ENCODE measurements at places on chromosomes 1 and 21.

DNA sequence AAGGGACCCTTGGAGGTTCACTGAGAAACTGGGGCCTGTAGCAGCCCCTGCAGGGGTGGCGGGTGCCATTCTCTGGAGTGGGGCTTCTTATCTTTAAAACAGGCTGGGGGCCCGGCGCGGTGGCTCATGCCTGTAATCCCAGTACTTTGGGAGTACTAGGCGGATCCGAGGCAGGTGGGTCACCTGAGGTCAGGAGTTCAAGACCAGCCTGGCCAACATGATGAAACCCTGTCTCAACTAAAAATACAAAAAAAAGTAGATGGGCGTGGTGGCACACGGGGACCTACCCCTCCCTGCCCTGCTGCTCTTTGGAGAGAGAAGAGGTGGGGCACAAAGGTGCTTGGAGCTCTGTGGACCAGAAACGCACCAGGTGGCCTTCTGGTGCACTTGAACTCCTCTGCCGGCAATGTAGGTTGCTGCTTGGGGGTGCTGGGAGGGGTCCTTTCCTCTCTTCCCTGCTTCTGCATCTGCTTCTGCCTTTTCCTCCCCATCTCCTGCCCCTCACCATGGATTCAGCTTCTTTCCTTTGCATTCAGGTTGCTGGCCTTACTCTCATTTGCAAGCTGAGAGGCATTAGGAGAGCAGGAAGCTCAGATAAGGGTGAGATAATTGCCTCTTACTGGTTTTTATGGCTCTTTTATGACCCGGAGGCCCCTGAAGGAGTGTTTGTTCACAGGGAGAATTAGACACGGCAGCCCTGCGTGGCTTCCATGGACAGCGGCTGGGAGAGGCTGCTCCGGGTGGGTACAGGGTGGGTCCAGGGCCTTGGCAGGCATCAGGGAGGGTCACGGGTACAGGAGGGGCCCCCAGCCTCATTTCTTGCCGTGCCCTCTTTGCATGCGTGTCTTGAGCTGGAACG is 57.4 kb downstream of the ARHGEF10L start:
- DNase-seq: no peak

DNA sequence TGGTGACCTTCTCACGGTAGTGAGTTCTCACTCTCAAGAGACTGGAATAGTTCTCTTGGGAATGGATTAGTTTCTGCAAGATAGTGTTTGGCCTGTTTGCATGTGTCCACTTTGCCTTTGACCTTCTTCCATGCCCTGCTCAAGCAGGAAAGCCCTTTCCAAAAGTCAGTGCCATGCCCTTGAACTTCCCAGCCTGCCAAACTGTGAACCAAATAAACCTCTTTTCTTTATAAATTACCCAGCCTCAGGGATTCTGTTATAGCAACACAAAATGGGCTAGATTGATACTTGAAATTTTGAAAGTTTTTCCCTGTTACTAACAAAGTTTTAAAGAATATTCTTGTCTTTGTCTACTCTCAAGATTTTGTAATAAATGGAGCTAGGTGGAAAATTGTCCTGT is 139.6 kb downstream of the SLC35F3 start:
- no peak for DNase-seq

DNA sequence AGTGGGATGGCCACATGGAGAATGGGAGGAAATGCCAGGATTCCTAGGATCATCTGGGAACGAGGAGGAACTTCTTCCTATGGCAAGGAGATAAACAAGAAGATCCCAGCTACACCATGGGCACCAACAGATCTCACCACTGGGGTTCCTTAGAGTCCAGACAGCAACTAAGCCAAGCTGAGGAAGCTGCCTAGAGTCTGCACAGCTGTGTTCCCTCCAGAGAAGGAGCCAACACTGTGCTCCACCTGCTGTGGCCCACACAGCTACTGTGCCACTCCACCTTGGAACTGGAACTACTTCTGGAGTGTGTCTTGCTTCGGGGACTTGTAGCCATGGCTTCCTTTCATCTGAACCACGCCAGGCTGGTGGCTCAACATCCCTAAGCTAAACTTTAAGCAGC is 6.0 kb downstream of the IFNAR1 start:
- no peak for DNase-seq

- no peak for DNase-seq
Observed at GRCh38 chr1:228139406-228139930, 611 bp upstream of the GUK1 start.

DNA sequence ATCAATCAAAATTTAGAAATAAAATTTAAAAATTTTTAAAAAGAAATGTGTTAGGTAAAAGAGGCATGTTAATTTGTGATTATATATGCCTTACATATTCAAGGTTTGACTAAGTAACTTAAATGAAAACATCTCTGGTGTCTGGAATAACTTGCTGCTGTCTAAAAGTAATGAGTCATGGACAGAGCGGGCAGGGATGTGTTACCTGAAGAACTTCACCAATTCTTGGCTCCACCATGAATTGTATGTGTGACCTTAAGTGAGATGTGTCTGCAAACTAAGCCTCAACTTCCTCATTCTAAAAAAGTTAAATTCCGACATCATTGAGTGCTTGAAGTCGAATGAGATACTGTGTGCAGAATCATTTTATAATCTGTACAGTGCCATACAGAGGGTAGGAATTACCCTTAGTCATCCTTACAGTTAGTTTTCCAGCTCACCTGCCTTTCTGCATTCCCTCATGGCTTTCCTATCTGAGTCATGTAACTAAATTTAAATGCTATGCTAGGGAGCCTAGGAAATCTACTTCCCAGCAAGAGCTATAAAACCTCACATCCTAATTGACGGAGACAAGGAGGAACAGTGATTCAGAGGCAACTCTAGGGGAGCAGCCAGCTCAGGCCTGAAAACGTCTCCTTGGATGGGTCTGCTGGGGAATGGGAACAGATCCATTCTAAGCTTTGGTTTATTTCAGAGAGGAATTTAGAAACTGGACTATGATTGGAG is 100.7 kb upstream of the TSPAN2 start:
- no peak for DNase-seq

DNA sequence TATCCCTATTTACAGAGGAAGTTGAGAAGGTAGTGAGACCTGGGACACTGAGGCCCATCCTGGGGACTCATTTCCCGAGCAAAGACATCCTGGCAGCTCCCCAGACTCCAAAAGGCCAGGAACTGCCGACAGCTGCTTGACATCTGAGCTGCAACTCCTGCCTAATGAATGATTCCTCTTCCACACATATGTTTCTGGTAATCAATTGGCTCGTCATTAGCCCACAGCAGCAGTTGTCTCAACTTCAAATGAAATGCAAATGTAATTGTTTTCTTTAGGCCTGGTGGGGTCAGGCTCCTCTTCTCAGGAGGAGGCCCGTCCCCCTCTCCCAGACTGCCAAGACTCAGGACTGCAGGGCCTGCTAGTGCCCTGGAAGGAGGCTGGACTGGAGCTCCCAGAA is 61.8 kb upstream of the DISP3 start:
- DNase-seq: no peak

- no peak for DNase-seq
Observed at GRCh38 chr1:45097079-45097478, 85.0 kb downstream of the UROD start.

DNA sequence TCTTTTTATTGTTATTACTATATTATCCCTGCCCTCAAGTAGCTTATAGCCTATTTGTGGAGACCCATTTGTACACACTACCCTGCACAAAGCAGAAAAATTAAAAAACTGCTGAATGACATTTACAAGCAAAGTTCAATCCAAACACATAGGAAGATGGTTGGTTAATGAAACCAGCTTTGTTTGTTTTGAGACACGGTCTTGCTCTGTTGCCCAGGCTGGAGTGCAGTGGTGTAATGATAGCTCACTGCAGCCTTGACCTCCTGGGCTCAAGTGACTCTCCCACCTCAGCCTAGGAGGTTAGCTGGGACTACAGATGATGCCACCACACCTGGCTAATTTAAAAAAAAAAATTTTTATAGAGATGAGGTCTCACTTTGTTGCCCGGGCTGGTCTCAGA is 31.6 kb downstream of the TGFB2 start:
- no peak for DNase-seq

DNA sequence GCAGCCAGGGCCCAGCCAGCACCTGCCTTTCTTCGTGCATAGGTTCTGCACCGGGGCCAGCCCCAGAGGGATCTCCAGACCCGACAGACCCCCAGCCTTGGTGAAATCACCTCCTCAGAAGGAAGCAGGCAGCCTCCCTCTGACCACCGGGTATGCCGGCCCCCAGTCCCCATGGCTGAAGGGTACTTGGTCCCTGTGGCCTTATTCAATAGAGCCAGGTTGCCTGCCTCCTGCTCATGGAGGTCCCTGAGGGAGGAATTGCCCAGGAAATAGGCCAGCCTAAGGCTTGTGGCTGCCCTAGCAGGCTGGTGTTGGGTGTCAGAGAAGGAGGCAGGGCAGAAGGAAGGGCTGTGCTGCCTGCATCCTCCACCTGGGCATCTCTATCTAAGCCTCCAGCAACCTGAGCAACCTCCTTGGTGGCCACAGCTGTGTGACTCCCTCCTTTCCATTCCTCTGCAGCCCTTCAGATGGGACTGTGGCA is 338.2 kb upstream of the VAMP3 start:
- DNase-seq: no peak

DNA sequence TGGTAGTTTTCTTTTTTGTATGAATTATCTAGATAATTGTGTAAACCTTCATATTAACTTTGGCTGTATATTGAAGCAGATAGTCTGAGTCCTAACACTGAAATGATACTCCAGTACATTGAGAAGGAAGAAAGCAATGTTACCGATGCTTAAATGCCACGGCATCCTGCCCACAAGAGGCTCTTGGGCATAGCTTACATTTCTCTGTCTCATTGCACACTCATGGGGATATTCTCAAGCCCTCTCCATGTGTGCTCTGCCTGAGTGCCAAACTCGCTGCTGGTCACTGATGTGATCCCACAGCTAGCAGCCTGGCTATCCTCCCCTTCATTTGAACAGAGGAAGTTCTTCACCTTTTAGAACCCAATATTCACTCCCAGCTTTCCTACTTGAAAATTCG is 179.4 kb downstream of the TGFB2 start:
- DNase-seq: no peak

GRCh38 chr1:41051022-41051421 is 29.5 kb upstream of the SLFNL1 start:
- no peak for DNase-seq

DNA sequence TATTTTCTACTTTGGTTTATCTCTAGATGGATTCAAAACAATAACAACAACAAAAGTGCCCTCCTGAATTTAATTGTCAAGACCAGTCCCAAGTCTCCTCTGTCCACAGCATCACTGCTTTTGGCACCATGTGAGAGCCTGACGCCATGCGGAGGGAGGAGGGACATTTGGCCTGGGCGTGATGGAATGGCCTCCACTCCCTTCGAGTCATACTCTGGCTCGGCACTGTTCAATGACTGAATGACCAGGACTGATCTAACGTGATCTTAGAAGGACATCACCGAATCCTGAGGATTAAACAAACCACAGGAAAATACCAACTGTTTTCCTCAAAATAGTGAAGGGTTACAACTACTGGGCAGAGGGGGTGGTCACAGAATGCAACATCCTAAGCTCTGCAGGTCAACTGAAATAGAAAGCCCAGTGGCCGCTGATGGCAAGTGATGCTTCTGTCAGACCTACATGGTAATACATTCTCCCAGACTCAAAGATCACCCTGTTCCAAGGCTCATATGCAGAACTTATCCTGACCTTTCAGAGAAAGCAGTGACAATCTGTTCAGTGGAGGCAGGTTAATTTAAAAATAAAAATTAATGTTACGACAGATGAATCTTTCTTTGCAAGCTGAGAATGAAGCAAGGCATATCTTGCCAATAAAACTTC is 19.1 kb downstream of the SRSF4 start:
- DNase-seq: no peak

- peak; percentile 64 for DNase-seq
Observed at GRCh38 chr1:26317612-26318337, at the start of gene CD52. Gene CD52, plus strand, starts transcription at chr1:26317958. Its CDS starts 60 bp downstream, at chr1:26318018.

GRCh38 chr21:32604464-32604863 is 7.7 kb downstream of the CFAP298 start:
- DNase-seq: no peak

DNA sequence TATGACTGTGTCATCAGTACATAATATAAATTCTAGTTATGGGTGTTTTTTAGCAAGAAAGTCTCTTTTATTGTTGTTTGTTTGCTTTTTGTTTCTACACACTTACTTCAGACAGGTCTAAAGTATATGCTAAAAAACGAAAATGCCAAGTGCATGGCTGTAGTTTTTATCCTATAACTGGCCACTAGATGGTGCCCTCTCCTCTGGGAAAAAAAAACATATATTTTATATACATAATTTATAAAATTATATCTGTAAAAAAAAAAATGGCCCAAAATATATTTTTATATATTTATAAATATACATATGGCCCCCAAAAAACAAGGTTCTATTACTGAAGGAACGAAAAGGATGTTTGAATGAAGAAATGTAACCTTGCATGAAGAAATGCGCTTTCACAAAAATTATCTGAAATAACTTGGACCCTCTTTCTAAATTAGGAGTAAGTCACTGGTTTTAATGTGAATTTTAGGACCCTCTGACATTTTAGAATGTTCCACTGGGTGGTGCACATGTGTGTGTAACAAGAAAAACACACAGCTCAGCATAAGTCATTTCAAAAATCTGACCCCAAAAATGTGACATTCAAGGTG is 93.5 kb downstream of the TTLL7 start:
- DNase-seq: no peak

GRCh38 chr1:3127738-3128137 is 58.7 kb downstream of the PRDM16 start:
- DNase-seq: no peak

DNA sequence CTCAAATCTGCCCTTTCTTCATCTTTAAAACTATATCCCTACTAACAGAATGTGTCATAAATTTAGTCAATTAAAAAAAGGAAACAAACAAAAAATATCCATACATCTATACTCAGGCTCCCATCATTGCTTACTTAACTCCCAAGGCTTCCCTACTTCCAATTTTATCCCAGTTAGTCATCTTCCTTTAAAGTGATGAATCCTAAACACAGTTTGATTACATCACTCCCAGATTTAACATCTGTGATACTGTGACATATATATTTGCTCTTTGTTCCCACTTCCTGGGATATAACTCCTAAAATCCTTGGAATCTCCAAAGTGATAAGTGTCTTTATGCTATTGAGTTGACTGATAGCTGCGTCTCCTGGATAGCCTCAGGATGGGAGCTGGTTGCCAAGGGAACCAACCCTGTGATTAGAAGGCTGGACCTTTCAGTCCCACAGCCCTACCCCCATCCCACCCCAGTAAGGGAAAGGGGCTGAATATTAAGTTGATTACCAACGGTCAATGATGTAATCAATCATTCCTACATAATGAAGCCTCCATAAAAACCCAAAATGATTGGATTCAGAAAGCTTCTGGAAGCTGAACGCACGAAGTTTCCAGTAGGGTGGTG is 21.6 kb downstream of the GLMN start:
- DNase-seq: no peak

DNA sequence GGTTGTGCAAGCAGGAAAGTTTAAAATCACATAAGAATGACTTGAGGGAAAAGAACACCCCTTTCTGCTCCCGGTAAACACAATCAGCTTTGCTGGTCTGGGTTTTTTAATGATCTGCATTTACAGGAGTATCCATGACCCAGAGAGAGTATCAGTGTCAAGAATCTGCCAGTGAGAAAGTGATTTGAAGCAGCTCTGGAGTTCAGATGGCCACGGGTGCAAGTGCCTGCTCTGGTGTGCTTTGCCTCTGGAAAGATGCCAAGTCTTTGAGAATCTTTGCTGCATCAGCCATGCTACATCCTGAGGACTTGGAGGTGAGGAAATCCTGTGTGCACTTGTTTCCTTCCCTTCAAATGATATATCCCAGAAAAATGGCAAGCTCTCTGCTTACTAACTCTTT is 18.6 kb upstream of the MYSM1 start:
- no peak for DNase-seq

- no peak for DNase-seq
Observed at GRCh38 chr1:156089704-156090103, 7.4 kb upstream of the MEX3A start.

- DNase-seq: no peak
Observed at GRCh38 chr1:57157818-57158603, 192.2 kb upstream of the C8B start.

Data from stimulated activated CD8-positive, alpha-beta memory T cell treated with anti-CD3 and anti-CD28 coated beads, Interleukin-7, amount 100 ng/mL, for 4 hours (primary cell).